ENCODE measurements at places on chromosomes 2 and 18.

- no peak for DNase-seq
Observed at GRCh38 chr2:9623151-9623550, 7.6 kb downstream of the YWHAQ start.

DNA sequence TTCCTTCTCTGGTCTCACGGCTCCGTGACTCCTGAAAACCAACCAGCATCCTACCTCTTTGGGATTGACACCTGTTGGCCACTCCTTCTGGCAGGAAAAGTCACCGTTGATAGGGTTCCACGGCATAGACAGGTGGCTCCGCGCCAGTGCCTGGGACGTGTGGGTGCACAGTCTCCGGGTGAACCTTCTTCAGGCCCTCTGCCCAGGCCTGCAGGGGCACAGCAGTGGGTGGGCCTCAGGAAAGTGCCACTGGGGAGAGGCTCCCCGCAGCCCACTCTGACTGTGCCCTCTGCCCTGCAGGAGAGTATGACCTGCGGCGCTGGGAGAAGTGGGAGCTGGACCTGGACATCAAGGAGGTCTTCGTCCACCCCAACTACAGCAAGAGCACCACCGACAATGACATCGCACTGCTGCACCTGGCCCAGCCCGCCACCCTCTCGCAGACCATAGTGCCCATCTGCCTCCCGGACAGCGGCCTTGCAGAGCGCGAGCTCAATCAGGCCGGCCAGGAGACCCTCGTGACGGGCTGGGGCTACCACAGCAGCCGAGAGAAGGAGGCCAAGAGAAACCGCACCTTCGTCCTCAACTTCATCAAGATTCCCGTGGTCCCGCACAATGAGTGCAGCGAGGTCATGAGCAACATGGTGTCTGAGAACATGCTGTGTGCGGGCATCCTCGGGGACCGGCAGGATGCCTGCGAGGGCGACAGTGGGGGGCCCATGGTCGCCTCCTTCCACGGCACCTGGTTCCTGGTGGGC, 10.0 kb downstream of the PROC start:
- no peak for DNase-seq

- DNase-seq = no peak
Observed at GRCh38 chr18:56461151-56461550, 177.2 kb downstream of the TXNL1 start.

DNA sequence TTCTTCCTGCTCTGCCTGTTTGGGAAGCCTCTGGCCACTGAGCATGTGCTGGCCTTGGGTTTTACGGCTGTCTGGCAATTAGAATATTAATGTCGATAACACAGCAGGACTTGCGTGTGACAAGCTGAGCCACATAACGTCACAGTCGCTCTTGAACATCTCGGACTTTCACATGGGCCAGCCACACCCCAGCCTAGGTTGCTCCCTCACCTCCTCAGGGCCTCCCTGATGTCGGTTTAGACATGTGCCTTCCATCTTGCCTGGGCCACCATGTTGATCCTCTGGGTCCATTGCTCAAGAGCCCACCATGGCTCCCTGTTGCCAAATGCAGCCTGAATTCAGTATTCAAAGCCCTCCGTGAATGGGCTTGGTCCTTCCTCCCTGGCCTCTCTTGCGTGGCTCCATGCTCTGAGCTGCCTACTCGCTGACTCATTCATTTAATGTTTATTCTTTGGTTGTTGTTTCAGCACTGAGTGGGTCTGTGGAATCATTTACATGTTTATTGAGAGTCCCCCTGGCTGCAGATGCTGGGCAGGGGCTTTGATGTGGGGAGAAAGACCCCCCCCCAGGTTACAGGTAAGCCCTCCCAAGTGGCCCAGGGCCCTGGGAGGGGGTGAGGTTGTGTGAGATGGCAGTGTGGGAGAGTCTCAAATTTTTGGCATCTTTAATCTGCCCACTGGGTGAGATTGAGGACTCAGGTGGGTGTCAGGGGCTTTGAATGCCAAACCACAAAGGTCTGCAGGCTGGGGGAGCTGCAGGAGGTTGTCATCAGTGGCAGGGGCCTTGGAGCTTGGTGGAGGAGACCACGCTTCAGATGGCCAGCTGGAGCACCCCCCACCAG, 62.0 kb downstream of the ODC1 start:
- DNase-seq = no peak

DNA sequence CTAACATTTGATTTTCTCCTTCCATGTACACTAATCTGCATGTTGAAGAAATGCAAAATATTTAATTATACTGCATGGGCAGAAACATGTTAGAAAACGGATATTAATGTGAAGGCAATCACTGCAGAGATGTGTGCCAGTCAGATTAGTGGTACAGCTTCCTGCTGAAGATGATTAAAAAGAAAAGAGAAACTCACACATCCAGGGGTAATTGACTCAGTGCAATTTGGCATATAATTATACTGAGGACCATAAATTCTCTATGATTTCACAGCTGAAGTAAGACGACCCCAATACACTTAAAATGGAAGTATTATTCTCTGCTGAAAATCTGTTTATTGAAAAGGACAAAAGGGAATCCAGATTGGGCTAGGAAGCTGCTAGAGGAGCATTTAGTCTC, 243.4 kb downstream of the TGIF1 start:
- DNase-seq = no peak

Data from ELF-1 (cell line).